ENCODE measurements at places on chromosomes 2 and 18.

- no peak for DNase-seq
Measured at GRCh38 chr2:207658156-207658555, 33.0 kb upstream of the METTL21A start.

- no peak for DNase-seq
Measured at GRCh38 chr2:60984720-60985119, 32.8 kb upstream of the PEX13 start.

DNA sequence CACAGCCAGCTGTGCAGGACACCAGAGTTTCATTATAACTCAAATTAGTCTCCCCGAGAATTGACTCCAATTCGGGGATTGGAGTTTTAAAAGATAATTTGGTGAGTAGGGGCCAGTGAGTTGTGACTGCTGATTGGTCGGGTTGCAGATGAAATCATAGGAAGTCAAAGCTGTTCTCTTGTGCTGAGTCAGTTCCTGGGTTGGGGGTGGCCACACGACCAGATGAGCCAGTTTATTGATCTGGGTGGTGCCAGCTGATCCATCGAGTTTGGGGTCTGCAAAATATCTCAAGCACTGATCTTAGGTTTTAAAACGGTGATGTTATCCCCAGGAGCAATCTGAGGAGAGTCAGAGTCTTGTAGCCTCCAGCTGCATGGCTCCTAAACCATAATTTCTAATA, 82.7 kb upstream of the SLC66A3 start:
- no peak for DNase-seq

GRCh38 chr2:215878476-215879063, 134.8 kb downstream of the MREG start:
- peak; percentile 59 for DNase-seq

GRCh38 chr2:160606341-160606740, 112.7 kb upstream of the RBMS1 start:
- DNase-seq: peak; percentile 47

- DNase-seq: peak; percentile 87
Measured at GRCh38 chr18:74796841-74797576, 199.3 kb downstream of the ZNF407 start.

GRCh38 chr2:199693861-199694260, 157.1 kb downstream of the FTCDNL1 start:
- no peak for DNase-seq

DNA sequence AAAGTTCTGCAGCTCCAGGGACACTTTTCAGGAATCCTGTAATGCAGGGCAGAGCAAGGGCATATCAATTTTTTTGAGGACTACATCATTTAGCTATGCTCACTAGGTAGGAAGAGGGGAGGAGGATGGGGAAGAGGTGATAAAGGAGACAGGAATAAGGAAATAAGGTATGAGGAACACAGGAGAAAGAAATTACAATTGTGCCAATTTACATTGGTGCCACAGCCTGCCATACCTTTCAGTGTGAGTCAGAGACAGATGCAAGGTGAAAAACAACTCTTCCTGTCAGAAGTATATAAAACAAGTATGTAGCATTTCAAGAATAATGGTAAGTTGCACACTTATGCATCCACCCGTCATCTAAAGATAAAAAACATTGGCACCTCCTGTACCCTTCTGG, 5.4 kb upstream of the MRPS9 start:
- DNase-seq: no peak

DNA sequence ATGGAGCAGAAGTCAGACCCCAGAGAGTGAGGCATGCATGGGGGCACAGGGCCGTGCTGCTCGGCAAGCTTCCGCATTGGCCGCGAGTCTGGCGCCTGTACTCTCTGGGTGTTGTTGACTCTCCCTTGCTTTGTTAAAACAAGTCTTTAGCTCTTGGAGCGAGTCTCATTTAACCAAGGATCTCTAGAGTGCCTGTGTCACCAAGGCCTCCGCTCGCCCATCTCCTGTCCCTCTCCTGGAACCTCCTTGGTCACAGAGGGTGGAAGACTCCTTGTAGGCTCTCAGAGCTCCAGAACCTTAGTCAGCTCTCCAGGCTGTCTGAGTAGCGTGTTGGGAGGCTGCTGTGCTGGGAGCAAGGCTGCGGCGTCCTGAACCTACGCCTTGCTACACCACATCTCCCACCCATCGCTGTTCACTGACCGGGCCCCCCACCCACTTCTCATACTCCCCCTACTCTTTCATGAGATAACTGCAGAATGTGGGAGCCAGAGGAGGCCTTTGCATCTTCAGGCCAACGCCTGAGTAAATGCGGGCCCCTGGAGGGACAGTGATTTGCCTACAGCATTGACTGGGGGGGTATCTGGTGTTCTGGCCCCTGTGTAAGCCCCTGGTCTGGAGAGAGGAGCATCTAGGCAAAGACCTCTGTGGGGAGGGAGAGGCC, 66.1 kb downstream of the CIB4 start:
- DNase-seq: no peak

GRCh38 chr18:8661754-8662559, 43.4 kb upstream of the MTCL1 start:
- DNase-seq: peak; percentile 27

DNA sequence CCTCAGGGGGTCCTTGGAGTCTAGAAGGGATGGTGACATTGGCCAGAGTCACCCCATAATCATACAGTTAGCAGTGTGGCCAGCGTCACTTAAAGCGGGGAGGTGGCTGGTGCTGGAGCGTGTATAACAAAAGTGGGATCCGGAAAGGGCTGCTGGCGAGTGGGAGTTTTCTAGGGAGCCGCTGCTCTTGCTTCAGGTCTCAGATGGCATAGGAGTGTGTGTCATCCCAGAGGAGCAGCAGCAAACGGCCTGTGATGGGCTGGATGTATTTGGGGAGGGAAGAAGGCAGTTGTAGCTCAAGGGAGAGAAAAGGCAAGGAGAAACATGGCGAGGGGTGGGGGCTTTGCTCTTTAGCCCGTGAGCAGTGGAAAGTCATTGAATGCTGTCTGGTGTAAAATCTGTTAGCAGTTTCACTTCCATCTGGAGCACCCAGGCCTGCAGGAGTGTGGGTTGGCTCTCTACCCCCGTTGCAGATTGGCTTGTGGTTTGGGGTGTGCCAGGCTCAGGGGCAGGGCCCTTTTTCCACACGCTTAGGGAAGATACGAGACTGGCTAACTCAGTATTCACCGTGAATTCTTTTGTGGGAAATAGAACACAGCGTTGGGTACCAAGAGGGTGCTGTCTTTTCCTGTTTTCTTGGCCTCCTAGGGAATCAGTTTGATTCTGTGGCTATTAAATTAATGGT, 120.5 kb downstream of the AGAP1 start:
- DNase-seq: no peak

DNA sequence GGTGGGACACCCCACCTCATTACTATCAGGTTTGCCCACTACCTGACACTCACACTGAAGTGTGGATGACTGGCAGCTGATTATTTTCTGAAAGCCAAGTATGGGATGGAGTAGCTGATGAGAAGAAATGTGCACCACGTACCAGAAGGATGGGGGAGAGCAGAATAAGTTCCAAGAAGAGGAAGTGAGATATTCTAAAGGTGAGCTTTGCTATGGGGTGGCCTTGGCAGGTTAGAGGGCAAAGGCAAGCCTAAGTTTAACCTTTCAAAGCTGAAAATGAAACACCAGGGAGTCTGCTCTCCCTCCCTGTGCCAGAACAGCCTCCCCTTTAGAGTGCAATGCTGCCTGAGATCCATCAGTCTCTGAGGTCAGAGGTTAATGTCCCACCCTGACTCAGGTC, 196.1 kb upstream of the OSR1 start:
- DNase-seq: no peak

DNA sequence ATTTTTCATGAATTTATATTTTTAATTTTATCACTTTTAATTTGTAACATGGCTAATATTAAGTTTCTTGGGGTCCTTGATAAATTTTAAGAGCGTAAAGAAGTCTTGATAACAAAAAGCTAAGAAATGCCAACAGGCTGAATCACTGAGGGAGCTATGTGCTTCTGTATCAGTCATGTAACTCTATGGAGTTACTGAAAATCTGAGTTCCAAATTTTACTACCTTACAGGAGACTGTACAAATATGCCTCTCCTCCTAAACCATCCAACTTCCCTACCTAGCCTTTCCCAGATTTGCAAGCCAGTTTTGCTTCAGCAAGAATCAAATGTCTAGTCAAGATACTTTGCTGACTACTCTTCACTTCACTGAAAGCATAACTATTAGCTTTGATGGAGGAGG, 35.7 kb downstream of the FEZ2 start:
- peak; percentile 69 for DNase-seq

- no peak for DNase-seq
Measured at GRCh38 chr2:227152093-227152766, 11.8 kb downstream of the COL4A4 start.

DNA sequence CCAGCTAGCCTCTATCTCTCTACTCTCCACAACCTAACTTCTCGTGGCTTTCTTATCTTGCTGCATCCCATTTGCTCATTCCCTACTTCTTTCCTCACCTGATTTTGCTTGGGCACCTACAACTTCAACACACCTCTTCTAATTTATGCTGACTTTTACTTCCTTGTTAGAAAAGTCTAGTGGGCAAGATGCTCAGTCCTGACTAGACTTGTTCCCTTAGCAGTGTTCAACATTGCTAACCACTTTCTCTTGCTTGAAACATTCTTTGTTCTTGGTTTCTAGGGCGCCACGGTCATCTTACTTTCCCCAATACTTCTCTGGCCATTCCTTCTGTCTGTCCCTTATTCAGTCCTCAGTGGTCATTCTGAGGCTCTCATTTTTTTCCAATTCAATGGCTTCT, 454.7 kb upstream of the CWC22 start:
- DNase-seq: no peak

- no peak for DNase-seq
Measured at GRCh38 chr2:46277431-46278190, 19.6 kb upstream of the EPAS1 start.

DNA sequence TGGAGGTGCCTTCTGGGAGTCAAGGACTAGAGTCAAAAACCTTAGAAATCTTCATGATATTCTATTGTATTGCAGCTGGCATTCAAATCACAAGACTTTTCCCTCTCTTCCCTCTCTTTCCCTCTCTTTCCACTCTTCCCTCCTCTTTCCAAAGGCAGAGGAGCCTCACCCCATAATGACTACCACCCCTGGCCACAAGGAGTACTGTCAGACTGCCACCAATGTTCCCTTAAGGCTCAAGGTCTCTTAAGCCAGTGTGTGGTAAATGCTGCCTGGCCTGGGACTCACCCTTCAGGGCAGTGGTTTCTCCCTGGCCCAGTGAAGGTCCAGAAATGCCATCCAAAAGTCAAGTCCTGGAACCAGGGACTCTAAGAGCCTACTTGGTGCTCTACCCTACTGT, 605.9 kb upstream of the PKDCC start:
- DNase-seq: no peak

DNA sequence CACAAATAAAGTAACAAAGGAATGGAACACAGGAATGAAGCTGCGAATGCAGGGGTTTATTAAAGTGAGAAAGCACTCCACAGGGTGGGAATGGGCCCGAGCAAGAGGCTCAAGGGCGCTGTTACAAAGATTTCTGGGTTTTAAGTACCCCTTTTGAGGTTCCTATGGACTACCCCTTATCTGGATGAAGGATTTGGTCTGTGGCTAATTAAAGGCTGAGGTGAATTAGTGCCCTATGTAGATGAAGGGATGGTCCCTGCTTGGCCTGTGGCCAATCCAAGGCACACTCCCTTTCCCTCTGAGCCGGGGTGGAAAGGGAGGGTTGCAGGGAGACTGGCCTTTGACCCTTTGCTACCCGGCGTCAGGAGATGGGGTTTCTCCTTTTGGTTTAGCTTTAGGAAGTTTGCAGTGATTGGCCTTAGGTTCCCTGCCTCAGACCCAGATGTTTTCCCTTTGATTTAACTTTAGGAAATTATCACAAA, 47.5 kb upstream of the CNGA3 start:
- no peak for DNase-seq

DNA sequence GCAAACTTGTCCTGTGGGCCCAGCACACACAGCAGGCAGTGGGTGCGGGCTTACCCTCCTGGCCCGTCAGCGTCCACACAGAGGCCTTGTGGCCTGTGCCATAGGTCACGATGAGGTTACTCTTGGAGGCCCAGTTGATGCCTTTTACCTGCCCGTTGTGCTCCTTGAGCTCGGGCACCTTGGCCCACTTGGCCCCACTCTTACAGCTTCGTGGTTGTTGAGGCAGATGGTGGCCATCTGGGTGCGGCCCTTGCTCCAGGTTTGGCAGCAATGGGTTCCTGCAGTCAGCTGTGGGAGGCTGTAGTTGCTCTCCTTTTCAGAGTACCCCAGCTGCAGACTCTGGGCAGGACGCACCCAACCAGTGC, 45.5 kb upstream of the PTH2R start:
- no peak for DNase-seq

GRCh38 chr18:12911025-12911928, 27.2 kb upstream of the PTPN2 start:
- DNase-seq: peak; percentile 27

Data from fibroblast of skin of abdomen (primary cell).